ENCODE measurements at places on chromosomes 2 and 18.

DNA sequence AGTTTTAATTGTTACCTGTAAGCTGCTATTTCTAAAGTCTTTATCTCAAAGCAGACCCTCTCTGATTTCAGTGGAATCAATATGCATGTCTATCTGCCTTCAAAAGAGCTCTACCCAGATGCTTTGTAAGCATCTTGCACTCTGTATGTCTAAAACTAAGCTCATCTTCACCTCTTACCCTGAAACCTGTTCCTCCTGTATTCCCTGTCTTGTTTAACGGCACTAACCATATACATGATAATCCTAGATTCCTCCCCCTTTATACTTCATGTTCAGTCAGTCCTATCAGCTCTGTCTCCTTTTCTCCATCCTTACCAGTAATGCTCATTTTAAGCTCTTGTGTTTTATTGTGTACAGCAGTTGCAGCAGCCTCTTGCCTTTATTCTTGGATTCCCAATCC is 12.8 kb downstream of the ZC3H15 start:
- no peak for DNase-seq

DNA sequence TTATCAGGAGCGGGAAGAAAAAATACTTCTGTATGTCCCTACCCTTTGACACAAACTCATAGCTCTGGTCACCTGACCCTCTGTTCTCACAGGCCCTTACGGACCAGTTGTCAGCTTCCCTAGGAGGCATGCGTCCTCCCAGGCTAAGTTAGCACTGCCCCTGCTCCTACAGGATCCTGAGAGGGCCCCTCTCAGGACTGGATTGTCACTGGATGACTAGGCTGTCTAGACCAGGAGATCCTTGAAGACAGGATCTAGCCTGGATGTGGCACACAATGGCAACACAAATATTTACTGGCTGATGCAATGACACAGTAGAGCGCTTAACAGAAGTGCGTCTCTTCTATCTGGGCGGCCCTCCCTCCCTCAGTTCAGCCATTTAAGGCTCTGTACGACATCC is 7.7 kb downstream of the FAM228A start:
- DNase-seq, result no peak

- no peak for DNase-seq
Observed at GRCh38 chr2:198259496-198259895, 455.1 kb downstream of the PLCL1 start.

DNA sequence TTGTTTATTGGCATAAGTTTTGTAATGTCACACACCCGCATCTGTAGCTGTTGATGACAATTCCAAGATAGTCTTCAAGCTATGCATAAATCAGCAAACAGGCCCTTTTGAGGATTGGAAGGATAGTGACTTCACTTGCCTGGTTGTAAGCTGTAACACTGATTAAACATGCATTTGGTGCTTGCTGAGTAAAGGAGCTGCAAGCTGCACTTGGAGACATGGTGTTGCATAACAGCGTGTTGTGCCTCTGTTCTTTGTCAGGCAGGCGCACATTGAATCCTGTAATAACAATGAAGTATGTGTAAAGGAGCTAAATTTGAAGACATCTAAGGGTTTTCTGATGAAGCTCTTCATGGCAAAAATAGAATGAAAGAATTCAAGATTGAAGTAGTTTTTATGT is 68.7 kb upstream of the TTC27 start:
- DNase-seq, result no peak

GRCh38 chr18:49663899-49664890 is 102.3 kb downstream of the LIPG start:
- peak; percentile 82 for DNase-seq

DNA sequence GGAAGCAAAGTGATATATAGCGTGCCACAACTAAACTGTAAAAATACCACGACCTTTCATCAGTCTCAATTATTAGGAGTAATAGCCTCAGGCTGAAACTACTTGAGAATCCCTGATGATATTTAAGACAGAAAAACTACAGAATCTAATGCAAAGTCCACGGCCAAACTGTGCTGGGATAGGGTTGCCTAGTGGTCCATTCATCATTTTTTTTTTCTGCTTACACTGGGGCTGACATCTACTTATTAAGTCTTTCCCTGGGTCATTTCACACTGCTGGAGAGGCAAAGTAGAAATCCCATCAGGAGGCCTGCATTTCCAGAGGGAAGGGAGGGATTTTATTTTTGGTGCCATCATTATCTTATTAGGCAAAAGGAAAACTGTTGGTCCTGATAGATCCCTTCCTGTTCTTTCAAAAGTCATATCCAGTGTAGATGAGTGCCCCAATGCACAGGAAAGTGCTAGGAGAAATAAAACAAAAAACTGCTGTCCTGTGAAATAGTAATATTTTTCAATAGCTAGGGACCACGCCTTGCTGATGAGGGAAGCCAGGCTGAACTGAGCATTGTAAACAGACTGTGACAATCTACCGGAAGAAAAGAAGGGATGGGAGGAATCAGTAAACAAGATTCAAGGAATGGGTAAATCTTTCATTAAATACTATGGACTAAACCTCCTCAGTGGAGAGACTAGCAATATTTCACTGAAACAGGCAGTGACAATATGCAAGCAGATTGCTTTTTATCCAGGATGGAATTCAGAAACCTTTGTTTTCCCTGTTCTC is 644.3 kb downstream of the IRS1 start:
- no peak for DNase-seq

DNA sequence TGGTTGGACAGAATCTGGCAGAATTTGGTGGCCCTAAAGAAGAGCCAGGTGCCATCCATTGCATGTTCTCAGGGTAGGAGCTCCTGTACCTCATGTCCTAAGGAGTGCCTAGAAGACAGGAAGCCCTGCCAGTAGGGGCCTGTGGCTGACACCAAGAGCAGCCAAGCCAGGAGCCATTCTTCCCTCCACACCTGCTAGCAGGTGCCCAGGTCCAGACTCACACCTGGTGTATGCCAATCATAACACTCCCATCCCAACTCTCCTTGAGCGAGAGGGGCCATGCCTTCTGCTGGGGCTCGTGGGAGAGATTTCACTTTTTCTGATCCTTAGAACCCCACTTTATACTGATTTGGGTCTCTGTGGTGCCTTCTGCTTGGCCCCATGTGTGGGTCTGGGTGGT is 26.5 kb upstream of the TMEM37 start:
- no peak for DNase-seq

GRCh38 chr2:144990661-144991060 is 470.7 kb upstream of the ZEB2 start:
- DNase-seq, result no peak

DNA sequence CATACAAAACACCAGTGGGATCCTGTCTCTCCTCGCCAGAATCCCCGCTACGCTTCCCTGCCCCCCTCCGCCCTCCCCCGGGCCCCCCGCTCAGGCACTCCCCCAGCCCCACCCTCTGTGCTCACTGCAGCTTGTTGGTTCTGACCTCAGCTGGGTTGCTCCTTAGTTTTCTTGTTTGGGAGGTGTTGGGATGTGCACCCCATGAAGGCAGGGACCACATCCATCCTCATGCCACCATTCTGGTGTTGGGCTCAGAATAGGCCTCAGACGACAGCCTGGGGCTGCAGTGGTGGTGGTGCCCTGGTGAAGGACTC is 4.6 kb downstream of the SNED1 start:
- DNase-seq, result no peak

DNA sequence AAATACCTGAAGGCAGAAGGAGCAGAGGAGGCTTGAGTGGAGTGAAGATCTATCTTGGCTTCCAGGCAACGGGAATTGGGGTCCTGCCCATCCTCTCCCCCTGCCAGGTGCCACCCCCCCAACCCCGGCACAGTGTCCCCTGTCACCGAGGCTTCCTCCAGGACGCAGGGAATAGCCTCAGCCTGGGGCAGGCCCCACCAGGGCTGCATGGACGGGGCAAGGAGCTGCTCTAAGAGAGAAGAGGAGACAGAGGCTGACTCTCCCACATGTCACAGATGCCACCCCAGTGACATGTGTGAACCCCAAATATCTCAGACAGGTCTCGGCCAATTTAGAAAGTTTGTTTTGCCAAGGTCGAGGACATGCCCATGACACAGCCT is 42.1 kb downstream of the PXDN start:
- DNase-seq, result no peak

GRCh38 chr18:76429262-76430126 is 65.5 kb downstream of the ZNF516 start:
- no peak for DNase-seq

- DNase-seq, result peak; percentile 10
Observed at GRCh38 chr18:11946756-11947155, 34.6 kb upstream of the IMPA2 start.

DNA sequence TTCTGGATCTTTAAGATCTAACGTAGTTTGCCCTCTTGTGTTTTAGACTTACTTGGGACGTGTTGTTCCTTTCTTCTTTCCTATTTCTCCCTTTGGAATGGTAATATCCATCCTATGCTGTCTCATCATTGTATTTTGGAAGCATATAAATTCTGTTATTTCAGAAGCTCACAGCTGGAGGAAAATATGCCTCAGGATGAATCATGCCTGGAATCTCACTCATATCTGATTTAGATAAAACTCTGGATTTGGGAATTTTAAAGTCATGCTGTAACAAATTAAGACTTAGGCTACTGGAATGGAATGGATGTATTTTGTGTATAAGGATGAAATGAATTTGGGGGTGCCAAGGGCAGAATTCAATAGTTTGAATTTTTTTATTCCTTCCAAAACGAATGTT is 245.2 kb upstream of the GULP1 start:
- DNase-seq, result no peak

DNA sequence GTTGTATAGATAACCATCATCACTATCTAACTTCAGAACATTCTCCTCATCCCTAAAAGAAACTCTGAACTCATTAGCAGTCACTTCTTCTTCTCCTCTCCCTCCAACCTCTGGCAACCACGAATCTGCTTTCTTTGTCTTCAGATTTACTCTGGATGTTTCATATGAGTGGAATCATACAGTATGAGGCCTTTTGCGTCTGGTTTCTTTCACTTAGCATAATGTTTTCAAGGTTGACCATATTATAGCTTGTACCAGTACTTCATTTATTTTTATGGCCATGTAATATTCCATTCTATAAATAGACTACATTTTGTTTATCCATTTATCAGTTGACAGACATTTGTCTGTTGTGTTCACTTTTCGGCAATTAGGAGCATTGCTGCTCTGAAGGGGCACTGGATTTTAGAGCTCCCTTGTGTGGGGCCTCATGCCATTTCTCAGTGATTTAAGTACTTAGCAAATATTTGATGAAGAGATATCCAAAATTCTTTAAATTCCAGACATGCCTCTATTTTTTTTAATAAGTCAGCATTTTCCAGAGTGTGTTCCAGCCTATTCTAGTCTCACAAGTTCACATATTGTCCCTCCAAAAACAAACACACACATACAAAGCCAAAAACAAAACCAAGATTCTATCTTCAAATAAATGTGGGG is 22.5 kb upstream of the MAP3K20 start:
- peak; percentile 34 for DNase-seq

DNA sequence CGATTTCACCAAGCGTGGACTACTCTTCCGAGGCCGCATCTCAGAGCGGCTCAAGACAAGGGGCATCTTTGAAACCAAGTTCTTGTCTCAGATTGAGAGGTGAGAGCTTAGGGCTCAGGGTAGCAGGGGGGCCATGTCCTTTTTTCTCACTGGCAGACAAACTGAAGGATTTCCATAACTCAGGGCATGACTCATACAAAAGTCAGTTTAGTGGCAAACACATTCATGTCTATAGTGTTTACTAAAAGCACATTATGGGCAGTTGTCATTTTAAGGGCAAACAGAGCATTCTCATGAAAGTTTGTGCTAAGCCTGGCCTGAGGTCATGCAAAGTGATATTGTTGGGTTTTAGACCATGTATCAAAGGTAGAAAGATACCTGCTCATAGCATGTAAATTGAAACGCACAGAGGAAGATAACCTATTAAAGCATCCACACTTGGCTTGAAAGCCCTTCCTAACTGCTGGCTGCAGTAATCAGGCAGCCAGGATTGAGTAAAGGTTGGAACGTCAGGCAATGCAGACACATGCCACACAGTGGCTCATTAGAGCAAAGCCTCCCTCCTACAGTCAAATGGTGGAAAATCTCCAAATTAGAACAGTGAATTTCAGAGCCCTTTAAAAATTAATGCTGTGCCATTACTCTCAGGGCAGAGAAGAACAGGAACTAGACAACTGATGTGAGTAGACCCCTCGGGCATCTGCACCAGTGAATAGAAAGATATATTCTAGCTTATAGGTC is 54.2 kb downstream of the HK2 start:
- DNase-seq, result no peak

- DNase-seq, result peak; percentile 84
Observed at GRCh38 chr18:446941-447560, 53.5 kb downstream of the COLEC12 start.

DNA sequence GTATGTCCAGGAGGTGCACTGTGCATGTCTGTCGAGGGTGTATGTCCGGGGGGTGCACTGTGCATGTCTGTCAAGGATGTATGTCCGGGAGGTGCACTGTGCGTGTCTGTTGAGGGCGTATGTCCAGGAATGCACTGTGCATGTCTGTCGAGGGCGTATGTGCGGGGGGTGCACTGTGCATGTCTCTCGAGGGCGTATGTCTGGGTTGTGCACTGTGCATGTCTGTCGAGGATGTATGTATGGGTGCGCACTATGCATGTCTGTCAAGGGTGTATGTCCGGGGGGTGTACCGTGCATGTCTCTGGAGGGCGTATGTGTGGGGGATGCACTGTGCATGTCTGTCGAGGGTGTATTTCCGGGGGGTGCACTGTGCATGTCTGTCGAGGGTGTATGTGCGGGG is 249.3 kb upstream of the MYT1L start:
- DNase-seq, result no peak

Measured in lung microvascular endothelial cell (primary cell).